ENCODE measurements at places on chromosomes 2 and 18.

DNA sequence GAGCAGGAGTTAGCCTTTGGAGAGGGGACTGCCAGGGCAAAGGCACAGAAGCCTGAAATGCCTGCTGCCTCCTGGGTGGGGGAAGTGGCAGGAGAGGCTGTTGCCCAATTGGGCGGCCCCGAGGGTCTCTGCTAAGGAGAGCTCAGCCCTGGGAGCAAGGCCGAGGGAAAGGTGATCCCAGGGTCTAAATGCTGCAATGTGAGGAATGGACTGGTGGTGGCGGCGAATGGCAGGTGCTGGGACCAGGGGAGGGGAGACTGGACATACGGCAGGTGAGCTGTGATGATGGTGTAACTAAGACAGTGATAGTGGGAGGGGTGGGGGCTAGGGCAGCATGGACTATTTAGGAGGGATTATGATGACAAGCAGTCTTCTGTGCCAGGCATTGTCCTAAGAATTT lies 104.0 kb downstream of the DYSF start:
- DNase-seq, result no peak

- no peak for DNase-seq
Observed at GRCh38 chr2:113070606-113070975, 2.8 kb downstream of the IL1F10 start.

DNA sequence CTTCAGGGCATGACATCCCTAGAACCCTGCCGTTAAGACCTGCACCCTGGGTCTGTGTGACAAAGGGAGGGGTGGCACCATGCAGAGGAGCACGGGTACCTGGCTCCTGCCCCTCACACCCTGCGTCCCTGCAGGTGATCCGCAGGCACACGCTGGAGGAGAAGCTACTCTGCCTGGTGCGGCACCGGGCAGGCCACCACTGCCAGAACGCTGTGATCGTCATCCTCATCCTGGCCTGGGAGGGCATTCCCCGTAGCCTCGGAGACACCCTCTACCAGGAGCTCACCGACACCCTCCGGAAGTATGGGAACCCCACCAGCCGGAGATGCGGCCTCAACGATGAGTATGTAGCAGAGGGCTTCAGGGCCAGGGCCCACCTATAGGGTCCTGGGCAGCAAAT lies 60.0 kb downstream of the BOLA3 start:
- no peak for DNase-seq

DNA sequence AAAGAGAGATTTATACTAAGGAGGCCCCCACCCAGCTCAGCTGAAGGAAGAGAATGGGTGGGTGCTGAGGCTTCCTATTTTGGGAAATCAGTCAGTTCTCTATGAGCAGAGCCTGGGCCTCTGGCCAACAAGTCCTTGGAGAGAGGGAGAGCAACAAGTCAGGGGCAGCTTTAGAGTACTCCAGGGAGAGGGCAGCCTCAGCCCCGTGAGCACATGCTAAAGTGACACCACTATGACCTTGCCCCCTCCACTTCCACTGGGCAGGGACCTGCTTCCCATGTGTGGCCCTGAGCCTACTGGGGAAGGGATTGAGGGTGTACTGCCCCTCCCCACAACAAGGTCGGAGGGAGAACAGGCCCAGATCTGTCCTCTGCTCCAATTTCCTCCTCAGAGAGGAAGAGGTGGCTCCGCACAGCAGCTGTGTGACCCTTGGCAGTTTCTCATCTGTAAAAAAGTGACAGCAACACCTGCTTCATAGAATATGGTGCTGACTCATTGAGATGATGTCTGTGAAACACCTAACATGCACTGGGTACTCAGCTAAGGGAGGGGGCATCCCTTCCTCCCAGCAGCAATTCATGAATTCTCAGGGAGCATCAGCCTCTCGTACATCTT lies 72.9 kb downstream of the CLHC1 start:
- DNase-seq, result no peak

GRCh38 chr2:118816669-118817068 lies 30.8 kb downstream of the EN1 start:
- DNase-seq, result no peak
